ENCODE measurements at places on chromosomes 3 and 15.

- peak; percentile 75 for DNase-seq
These were observed 54.1 kb downstream of the LEO1 start for GRCh38 chr15:51917493-51917892.

- no peak for DNase-seq
These were observed 128.3 kb upstream of the BFSP2 start for GRCh38 chr3:133271539-133271938.

DNA sequence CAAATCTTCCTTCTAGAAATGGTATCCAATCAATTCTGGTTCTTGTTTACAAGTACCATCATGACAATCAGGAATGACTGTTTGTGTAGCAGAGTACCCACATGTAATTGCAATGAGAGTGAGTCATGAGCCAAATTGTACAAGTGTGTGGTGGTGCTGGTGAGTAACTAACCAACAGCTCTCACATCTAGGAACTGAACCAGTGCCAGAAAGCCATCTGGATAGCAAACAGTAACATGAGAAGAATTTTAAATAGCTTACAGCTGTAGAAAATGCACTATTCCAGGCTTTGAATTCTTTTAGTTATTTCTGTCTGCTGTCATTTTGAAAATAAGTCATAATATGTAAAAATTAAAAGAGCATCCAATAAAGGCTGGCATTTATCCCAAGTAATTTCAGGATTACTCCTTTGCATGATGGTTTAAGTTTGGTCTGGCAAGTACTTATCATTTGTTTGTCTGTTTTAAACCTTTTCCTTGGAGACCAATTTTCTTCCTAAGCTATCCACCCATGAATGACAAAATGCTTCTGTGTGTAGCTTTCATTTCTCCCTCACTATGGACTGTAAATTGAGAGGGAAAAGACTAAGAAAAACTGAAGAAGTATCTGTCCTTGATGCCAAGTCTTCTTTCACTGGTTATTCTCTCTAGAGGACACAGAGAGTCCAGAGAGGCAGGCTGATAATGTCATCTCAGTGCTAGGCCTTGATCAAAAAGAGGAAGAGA lies 60.0 kb downstream of the PIK3CB start:
- peak; percentile 77 for DNase-seq

- DNase-seq: no peak
These were observed 43.3 kb downstream of the PLOD2 start for GRCh38 chr3:146117406-146118285.

DNA sequence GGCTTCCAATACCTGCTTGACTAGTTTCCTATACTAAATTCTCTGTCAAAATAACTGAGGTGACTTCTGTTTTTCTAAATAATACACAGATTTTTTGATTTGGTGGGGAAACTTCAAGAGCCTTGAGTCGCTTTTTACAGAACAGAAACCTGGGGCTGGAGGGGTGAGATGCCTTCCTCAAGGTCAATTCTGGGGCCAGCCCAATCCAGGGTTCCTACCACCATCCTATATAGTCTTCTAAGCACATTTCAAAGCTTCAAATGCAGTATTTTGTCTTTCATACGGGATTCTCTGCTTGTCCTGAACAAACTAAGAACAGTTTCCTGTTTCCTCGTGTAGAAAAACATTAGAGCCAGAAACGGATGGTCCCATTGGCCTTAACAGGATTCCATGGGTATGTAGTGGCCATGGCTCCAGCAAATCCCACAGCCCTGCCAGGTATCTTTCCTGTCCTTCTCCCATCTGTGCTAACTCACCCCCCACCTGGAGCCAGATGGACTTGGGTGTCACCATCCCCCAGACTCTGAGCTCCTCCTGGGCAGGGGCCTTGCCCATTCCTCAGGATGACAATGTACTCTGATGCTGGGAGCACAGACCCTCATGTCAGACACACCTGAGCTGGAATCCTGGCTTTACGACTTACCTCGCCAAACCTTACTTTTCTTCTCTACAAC lies 146.9 kb downstream of the KLF13 start:
- peak; percentile 26 for DNase-seq

DNA sequence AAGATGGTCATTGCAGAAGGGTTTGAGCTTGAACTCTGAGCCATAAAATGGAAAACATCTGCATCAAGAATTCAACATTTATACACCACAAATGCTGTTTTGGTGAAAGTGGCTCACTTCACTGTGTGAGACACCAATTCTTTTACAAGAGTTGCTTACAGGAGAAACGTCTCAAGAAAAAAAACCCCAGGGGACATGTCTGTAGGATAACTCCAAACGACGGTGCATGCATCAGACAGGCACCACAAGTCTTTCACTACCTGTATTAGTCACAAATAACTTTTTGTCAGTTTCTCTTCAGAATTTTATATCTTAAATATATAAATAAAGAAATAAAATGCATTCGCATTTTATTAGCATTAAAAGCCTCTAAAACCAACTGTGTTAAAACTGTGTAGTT lies 164.3 kb downstream of the EFHB start:
- no peak for DNase-seq

- DNase-seq: peak; percentile 96
These were observed 35.2 kb downstream of the GAP43 start for GRCh38 chr3:115658337-115659181.

DNA sequence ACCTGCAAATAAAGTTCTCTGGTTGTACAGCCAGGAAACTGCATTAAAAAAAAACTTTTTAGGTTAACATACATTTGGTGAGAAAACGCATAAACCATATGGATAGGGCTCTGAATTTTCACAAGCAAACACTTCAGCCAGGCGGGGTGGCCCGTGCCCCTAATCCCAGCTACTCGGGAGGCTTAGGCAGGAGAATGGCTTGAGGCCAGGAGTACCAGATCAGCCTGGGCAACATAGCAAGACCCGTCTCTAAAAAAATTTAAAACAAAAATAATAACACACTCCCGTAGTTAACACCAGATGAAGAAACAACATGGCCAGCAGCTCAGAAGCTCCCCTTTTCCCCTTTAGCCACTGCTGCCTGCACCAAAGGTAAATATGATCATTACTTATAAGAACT lies 3.2 kb upstream of the RPL14 start:
- DNase-seq: no peak

DNA sequence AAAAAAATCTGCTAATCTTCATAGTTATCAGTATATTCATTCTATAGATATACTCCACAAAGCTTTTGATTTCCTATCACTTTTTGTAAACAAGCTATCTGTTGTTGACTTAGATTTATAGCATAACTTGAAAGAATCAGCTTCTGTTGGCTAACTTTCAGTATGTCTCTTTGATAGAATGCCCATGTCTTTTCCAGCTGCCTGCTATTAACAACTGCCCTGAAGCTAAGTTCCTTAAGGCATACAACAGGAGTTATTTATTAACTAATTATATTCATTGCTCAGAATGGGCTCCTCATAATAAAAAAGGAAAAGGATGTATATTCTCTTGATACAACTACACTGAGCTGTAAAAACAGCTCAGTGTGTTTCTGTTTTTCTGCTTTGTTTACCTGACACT lies 293.9 kb downstream of the TUSC7 start:
- no peak for DNase-seq

- no peak for DNase-seq
These were observed 1.6 kb downstream of the C15orf39 start for GRCh38 chr15:75203017-75203907.

- no peak for DNase-seq
These were observed 995.3 kb downstream of the OTOL1 start for GRCh38 chr3:162491952-162492351.

- DNase-seq: no peak
These were observed 516.8 kb upstream of the ATP11B start for GRCh38 chr3:182276512-182276911.

GRCh38 chr3:32781211-32781968 lies 36.4 kb upstream of the TRIM71 start:
- peak; percentile 96 for DNase-seq

GRCh38 chr15:70528270-70528706 lies 235.1 kb downstream of the UACA start:
- peak; percentile 67 for DNase-seq

- peak; percentile 75 for DNase-seq
These were observed 88.7 kb downstream of the GABRG3 start for GRCh38 chr15:27059610-27060202.

GRCh38 chr15:86754846-86755245 lies 675.2 kb downstream of the AGBL1 start:
- DNase-seq: no peak

DNA sequence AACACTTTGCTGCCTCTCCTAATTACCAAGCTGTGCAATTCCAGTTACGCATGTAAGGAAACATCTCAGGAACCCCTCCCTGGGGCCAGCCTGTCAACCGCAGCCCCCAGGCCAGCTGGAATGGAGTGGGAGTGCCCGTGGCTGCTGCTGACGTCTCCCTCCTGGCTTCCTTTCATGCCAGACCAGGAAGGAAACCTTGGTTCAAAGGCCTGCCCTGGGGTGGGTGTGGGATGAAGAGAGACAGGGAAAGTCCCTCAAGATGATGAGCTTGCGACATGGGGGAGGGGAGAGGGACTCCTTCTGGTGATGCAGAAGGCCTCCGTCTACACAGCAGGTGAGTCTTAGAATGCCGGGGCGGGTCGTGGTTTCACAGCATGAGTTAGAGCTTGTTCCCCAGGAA lies 11.4 kb upstream of the CYP11A1 start:
- DNase-seq: peak; percentile 98

DNA sequence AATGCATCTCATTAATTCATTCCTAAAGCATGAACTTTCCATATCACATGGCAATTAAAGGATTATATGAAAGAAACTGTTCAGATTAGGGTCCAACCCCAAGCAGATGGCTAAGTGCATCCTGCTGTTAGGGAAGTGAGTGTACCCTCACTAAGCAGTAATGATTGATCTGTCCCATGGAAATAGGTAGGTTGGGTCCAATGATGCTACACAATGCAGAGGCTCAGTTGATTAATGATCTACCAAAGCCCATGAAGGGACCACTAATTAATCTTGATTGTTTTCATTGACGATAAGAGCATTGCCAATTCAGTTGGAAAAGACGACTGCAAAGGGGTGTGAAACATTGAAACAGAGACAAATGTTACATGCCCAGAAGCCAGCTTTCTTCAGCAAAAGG lies 194.5 kb upstream of the LRTM1 start:
- DNase-seq: no peak

GRCh38 chr15:80455051-80455648 lies 51.0 kb downstream of the ARNT2 start:
- no peak for DNase-seq

- DNase-seq: no peak
These were observed 257.0 kb downstream of the LSAMP start for GRCh38 chr3:116188231-116188785.

DNA sequence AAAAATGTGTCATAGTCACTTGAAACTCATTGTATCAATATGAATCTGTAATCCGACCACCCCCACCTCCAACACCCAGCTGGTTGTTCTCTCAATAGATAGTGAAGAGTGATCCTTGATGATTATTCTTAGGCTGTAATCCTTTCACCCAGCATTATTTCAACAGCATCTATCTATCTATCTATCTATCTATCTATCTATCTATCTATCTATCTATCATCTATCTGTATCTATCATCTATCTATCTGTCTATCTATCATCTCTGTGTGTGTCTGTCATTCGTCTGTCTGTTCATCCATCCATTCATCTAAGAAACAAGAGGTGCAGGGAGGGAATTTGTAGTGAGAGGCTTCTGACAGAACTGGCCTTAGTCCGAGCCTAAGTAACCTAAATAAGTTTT lies 78.7 kb upstream of the IGSF10 start:
- DNase-seq: no peak

DNA sequence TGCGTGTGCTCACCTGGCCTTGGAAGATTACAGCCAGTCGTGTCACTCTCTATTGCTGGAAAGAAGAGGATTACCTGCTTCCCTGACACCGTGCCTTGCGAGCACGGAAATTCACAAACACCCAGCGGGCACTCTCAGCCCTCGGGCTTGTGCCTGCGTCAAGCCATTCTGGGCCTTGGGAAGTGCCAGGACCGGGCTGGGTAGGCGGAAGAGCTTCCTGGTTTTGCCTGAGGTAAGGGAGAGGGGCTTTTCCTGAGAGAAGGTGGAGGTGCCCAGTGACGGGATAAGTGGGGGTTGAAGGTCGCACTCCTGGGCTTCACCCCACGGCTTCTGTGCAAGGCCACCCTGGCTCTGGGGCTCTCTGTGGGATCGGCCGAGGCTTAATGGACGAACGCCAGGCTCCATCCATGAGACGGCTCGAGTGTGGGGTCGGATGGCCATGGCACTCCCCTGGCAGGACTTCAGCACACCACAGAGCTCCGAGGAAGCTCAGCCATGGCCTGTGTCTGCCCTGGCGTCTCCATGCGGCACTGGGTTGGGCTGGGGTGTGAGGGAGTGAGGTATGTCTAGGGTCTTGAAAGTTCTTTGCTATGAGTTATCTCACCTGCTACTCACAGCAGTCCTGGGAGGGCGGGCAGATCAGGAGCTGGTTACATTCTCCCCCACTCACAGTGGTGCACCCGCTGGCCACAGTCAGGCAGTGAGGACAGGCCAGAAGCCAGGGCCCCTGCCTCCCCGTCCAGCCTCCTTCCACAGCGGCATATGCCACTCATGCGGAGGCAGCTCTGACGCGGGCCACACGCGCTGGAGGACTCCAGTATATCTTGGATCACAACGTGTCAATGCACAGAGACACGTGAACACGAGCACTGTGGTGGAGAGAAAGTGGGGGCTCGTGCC lies 209.0 kb downstream of the XXYLT1 start:
- DNase-seq: no peak

DNA sequence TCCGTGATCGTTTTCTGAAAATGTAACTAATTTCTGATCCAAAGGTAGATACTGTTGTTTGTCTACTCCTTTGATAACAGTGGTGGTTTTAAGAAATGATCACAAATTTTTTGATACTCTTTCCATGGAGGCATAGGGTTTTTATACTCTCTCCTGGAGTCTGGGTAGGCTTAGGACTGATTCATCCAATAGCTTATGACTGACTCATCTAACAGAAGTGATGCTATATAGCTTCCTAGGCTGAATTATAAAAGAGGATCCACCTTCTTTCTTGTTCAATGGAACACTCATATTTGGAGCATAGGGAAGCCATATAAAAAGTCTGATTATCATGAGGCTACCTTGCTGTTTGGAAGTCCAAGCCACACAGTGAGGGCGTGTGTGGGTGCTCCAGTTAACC lies 84.3 kb downstream of the CHST2 start:
- peak; percentile 8 for DNase-seq

- DNase-seq: no peak
These were observed 37.7 kb downstream of the ZDHHC23 start for GRCh38 chr3:113985541-113985940.

DNA sequence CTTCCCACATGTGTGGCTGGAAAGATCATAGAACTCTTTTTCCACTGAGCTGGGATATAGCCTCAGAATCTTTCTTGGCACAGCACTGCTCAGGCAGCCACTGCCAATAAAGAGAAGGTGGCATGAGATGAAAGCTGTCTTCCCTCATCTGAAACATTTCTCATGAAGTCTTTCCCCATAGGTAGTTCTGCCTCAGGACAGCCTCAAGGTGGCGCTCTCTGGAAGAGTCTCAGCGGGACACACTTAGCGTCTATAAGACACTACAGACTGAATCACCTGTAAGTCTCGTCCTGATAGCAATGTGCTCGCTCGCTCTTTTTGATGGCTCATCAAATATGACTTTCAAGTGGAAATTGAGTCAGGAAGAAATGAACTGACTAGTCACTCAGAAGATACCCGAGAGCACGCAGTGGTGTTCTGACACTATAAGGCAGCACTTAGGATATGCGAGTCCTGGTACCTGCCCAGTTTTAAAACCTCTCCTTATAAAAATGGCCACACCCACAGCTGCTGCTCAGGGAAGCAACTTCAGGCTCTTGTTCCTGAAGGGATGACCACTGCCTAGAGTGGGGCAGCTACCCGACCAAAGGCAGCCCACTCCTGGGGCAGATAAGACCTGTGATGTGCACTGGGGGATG lies 269.5 kb downstream of the SUCLG2 start:
- DNase-seq: peak; percentile 80
